ENCODE measurements at places on chromosomes 2 and 18.

DNA sequence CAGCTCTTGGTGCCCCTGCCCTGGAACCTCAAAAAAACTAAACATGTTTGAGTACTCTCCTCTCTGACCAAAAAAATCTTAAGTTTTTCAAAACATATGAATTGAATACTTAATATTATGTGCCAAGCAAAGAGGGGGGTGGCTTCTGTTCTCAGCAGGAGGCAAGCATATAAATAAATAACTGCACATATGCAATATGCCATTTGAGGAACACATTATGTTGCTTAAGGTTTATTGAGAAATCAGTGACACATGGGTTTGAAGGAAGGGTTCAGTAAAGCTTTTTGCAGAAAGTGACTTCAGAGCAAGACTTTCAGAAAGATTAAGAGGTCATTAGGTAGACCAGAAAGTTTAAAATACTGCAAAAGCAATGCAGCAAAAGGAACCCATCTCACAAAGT lies 429.2 kb downstream of the TDRD15 start:
- no peak for DNase-seq

DNA sequence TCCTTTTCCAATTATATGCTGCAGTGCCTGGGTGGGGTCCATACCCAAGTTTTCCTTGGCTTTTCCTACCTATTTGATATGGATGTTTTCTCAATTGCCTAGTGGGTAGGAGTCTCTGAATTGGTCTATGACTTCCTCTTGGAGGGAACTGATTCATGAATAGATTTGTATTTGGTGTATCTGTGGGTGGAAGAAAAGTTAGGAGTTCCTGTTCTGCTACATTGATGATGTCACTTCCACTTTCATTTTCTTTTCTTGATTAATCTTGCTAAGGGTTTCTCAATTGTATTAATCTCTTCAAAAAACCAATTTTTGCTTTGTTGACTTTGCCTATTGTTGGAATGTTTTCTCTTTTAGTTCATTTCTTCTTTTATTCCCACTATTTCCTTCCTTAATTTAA lies 37.4 kb upstream of the SLC9A2 start:
- DNase-seq: no peak

- DNase-seq: no peak
Measured at GRCh38 chr2:208545403-208546042, 138.9 kb downstream of the PTH2R start.

- DNase-seq: no peak
Measured at GRCh38 chr18:50297621-50298442, 10.3 kb upstream of the CXXC1 start.

- DNase-seq: no peak
Measured at GRCh38 chr2:198710562-198710961, 747.2 kb downstream of the SATB2 start.

DNA sequence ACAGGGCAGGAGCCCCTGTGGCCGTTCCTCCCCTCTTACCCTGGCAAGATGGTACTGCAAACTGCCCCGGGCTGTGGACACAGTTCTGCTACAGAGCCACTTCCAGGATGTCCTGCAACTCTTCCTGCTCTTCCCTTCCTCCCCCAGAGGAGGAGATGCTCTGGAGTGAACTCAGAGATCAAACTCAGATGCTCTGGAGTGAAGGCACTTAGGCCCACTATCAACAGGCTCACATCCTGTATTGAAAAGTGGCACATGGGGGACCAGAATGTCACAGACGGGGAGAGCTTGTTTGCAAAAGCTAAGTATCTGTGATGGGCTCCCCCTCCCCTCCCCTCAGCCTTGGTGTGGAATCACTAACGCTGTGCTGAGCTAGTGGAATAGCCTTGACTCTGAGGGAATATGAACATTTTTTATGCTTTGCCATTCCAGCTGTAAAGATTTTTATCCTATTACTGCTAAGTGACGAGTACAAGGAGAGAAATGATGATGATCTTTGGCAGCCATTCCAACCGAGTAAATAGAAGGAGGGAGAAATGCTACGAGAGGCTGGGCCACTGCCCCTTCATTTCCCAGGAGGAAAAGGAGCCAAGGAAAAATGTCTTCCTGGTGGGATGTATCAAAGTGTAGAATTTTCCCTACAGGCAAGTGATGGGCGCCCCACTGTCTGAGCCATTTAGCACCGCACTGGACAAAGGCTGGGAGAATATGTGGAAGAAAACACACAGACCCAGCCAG lies 152.6 kb downstream of the GALNT14 start:
- DNase-seq: no peak

DNA sequence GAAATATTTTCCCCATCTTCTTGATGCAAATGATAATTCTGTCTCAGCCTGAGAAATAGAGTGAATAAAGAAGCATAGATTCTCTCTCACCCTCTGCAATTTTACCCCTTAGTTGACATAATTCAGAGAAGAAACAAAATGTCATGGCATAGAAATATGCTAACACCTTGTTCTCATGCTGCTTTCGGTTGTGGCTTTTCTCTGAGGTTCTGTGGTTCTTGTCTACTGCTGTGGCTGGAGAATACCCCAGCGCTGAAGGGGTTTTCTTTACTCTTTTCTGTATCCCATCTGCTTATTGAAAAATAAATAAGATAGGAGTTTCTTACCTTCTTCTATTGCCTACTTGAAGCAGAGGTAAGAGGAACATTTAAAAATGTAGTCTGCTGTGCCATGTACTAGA lies 15.4 kb upstream of the RAB27B start:
- DNase-seq: no peak

- no peak for DNase-seq
Measured at GRCh38 chr2:132757676-132758075, 87.7 kb upstream of the LYPD1 start.

GRCh38 chr2:113886479-113887008 lies 3.3 kb upstream of the ACTR3 start:
- no peak for DNase-seq

- no peak for DNase-seq
Measured at GRCh38 chr2:222180619-222181018, 118.2 kb downstream of the PAX3 start.

GRCh38 chr2:160415991-160416390 lies 77.6 kb downstream of the RBMS1 start:
- DNase-seq: no peak

DNA sequence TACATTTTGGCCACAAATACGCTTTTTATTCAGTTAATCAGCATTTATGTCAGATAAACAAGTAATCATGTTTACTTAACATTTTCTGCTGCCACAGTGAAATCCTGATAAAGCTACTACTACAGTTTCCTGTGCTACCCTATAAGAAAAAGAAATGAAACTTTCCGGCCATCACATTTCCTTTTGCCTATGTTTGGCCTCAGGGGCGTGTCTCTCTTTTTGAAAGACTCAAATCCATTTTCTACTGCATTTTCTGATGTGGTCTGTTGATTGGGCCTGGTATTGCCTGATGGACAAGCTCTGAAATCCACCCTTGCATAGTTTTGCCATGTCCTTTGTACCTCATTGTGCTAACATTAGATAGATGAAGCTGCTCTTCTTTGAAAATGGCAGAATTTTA lies 152.6 kb downstream of the AGPS start:
- no peak for DNase-seq

DNA sequence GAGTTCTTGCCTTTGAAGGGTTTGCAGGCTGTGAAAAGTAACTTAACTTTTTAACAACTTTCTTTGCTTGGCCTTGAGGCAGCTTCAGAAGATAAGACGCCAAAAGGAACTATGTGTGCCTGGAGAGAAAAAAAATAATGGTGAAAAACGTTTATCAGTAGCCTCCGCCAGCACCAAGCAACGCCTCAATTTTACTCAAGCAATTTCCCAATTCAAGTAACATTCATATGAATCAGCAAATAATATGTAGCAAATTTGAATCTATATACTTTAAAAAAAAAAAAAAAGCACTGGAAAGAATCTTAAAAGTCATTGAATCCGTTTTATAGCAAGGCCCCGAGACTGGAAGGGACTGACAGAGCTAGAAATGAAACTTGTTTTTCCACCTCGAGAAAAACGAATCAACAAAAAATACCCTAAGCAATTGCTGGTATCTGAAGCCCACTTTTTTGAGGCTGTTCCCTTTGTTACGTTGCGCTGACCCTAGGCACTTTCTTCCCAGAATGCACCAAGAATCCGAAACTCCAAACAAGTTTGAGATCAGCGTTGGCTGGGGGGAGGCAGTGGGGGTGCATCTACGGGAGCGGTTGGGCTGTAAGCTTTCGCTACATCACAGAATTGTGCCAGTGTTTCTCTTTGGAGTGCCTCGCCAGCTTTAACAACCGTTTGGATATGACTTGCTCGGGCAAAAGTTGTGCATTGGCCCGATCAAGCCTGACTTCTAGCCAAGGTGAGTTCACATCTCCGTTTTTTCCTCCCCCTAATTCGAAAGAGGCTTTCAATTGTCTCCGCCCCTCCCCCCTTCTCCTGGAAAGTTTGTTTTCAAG lies 2.7 kb upstream of the TGIF1 start:
- no peak for DNase-seq

- no peak for DNase-seq
Measured at GRCh38 chr2:73963385-73964120, 21.2 kb upstream of the TET3 start.
